K562 (cell line): ENCODE measurements at places on chromosomes 13 and 19.

- peak; percentile 54 for DNase-seq
These were observed at the start of gene DMKN for GRCh38 chr19:35513628-35514281. Gene DMKN, minus strand, starts transcription at chr19:35513649. Its CDS starts 174 bp downstream, at chr19:35513475.

DNA sequence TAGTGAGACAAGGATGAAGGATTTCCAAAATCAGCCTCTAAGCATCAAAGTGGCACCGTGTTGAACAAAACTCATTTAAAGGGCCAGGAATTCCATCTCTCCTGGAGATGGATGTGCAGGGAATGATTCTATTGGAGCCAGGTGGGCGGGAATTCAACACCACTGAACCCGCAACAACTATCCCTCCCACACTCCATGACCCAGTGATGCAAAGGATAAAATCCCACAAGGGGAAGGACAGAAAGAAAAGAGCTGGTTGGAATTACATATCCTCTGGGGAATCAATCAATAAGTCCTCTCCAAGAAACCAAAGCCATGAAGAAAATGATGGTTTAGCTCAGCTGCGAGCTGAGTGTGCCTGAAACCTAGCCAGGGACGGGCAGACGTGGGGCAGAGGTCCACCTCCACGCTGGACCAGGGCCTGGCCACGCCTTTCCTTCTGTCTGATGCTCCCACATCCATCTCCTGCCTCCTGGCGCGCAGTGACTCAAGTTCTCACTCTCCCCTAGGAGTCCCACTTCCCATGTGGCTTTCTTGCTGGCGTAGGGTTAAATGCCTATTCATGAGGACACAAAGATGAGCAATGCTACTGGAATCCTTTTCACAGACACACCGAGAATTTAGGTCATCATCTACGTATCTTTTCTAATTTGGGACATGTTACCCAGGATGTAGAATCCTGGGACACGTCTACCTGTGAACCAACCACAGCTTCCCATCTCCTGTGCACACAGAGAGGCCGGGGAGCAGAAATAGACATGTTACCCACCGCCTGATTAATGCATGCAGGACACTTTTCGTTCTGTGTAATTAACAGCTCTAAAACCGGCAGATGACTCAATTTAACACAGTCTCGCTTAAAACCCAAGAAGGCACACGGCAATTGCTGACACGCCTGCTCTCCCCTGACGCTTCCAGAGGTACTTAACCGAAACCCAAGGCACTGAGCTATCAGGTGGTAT, 48.6 kb downstream of the PEPD start:
- DNase-seq = no peak

GRCh38 chr19:4811328-4812131, 20.0 kb downstream of the TICAM1 start:
- peak; percentile 75 for DNase-seq

GRCh38 chr13:98955336-98955735, 22.5 kb downstream of the DOCK9 start:
- DNase-seq = no peak

- no peak for DNase-seq
These were observed 43.1 kb downstream of the COL4A1 start for GRCh38 chr13:110263888-110264287.

DNA sequence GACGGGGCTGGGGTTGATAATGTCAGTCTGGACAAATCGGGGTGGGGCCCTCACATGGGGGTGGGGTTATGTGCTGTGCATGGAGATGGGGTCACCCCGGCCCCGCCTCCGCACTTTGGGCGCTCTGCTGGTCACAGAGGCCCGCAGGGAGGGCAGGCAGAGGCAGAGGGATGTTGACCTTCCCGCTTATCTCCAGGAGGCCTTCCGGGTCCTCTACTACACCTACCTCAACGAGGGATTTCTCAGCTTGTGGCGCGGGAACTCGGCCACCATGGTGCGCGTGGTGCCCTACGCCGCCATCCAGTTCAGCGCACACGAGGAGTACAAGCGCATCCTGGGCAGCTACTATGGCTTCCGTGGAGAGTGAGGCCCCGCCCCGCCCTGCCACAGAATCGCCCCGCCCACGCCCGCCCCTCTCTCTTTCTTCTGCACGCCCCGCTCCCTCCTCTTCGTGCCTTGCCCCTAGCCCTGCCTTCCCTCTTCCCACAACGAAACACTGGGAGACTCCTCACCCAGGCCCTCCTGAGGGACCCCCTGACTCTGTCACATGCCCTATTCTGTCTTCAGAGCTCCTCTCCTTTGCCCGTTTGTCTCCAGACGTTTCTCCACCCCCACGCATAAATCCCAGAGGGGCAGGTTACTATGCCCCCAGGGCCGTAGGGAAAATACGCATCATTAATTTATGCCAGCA, 32.8 kb downstream of the TMEM161A start:
- peak; percentile 95 for DNase-seq

DNA sequence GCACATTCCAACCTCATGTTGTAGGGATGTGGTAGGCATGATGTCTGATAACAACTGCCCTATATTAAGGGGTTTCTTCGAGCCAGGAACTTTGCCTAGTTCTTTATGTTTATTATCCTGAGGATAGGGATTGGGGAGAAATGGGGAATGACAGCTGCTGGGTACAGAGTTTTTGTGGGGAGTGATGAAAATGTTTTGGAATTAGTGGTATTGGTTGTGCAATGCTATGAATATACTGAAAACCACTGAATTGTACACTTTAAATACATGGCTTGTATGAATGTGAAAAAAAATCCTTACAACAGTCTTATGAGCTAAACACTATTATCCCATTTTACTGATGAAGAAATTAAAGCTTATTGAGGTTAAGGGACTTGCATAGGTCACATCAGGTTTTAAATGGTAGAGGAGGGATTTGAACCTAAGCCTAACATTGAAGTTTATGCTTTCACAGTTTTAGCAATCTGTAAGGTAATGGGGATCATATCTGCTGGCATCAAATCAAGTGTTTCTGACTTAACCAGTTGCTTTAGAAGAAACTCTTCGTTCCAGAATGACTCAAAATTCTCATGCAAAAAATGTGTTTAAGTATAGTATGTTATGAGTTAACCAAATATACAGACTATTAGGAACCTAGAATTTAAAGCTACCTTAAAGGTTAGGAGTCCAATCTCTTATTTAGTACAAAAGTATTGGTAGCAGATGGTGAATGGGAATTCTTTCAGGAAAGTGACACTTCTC, 61.4 kb downstream of the ERCC5 start:
- no peak for DNase-seq

- no peak for DNase-seq
These were observed 1376.3 kb upstream of the SLC10A2 start for GRCh38 chr13:104442536-104442935.

GRCh38 chr13:30235216-30235615, 72.1 kb downstream of the KATNAL1 start:
- no peak for DNase-seq

DNA sequence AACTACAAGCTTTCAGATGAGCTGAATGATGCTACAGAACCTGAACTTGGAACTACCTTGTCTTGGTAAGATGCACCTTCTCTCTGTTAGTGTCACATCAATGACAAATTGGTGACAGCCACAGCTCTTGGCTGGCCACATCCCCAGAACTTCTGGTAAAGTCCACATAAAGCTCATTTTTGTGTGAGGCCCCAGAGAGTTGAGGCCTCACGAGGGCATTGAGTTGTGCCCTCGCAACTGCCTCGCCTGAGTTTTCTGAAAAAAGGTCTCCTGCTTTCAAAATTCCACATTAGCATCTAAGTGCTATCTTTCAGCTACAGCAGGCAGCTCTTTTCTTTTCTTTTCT, 42.6 kb downstream of the MRPL57 start:
- DNase-seq = no peak

DNA sequence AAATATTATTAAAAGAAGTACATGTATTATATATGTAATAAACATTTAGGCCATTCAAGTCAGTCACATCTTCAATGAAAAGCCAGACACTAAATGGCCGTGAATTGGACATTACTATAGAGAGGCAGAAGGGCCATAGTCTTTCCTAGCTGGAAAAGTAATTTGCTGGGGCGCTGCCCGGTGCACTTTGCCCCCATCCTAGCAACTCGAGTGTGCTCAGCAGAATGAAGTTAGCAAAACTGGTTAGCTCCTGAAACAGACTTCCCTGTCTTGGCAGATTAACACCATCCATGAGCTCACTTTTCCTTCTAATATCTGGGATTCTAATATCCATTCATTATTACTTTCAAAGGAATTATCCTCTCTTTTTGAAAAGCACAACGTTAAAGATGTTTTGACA, 2.8 kb upstream of the SPRYD7 start:
- no peak for DNase-seq

- no peak for DNase-seq
These were observed 172.1 kb downstream of the NUFIP1 start for GRCh38 chr13:44817131-44817671.

DNA sequence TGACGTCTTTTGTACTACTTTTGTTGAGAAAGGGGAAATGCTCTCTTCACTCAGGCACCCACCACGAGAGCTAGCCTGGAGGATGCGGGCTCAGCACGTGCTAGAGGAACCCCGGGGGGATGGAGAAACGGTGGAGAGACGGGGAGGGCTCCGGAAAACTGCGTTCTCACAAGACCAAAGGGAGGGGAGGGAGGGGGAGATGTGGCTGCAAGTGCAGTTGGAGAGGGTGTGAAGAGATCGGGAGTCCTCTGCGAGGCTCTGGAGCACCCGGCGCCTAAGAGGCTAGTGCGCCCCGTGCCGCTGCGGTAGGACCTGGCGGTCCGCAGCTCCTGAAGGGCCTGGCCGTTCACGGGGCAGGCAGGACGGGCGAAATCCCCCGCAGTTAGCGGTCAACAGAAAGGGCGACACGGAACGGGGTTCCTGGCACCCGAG, 43.4 kb upstream of the XPO4 start:
- DNase-seq = no peak

- no peak for DNase-seq
These were observed 9.3 kb upstream of the RUBCNL start for GRCh38 chr13:46396341-46396740.

GRCh38 chr13:43240278-43240677, 216.9 kb downstream of the DNAJC15 start:
- DNase-seq = no peak

GRCh38 chr13:48411841-48412531, 927 bp downstream of the LPAR6 start:
- no peak for DNase-seq

GRCh38 chr19:42693760-42694350, 46.4 kb downstream of the PSG3 start:
- DNase-seq = peak; percentile 19

DNA sequence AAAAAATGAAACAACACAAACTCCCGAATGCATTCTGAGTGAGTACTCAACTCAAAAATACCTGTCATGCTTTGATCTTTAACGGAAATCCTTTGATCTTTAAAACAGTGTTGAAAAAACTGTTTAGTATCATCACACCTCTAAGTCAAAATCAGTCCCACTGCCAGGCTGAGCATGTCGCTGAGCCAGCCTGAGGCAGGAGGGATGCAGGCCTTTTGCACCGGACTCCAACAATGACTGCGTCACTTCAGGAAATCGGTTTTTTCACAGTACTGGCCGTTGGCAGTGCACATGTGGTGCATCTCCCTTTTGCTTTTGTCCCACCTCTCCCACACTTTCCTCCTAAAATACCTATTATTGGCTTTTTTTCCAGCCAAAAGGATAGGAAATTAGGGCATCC, 78.2 kb downstream of the SHISA2 start:
- DNase-seq = no peak

GRCh38 chr19:35112995-35113688, 2.5 kb upstream of the FXYD3 start:
- no peak for DNase-seq

- DNase-seq = no peak
These were observed 36.3 kb downstream of the ELF1 start for GRCh38 chr13:40982772-40983171.

GRCh38 chr13:97337985-97338499, 95.9 kb upstream of the RAP2A start:
- DNase-seq = no peak

DNA sequence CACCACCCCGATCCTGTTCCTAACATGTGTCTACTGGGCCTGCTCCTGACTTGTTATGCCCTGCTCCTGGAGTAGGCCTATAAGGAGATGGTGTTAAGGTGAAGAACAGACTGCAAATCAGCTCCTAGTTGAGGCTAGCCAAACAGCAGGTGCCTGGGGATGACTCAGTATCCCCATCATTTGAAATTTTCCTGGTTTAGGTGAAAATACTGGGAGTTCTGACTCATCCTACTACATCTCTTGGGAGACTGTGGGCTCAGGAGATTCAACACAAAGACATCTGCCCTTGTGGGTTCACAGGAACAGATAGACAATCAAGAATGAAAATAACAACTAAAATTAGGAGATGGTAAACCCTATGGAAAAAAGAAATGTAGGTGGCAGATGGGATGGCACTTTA, 41.2 kb downstream of the BRD4 start:
- DNase-seq = no peak

DNA sequence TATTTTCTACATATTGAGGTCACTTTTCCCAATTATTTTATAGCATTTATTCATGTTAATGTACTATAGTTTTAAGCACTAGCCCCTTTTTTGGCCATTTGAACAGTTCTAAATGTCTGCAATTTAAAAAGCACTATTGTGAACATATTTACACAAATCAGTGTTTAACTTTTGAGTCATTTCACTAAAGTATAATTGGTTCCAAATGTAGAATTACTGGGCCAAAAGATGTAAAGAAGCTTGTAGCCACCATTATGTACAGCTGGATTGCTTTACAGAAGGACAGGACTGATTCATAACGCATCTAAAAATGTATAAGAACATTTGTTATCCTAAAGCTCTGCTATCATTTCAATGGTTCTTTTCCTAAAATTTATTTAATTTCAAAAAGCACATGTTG, 16.6 kb upstream of the ATP12A start:
- DNase-seq = no peak

DNA sequence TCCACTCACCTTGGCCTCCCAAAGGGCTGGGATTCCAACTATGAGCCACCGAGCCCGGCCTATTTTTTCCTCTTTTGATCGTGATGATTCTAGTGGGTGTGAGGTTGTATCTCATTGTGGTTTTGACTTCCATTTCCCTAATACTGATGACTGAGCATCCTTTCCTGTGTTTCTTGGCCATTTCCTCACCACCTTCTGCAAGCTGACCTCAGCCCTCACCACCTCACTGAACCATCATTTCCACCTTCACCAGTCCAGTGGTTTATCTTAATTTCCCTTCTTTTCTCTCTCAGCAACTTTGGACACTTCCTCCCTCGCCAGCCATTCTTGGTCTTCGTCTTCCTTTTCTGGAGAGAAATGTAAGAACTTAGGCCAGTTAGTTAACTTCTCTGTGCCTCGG, 13.0 kb upstream of the BICRA start:
- no peak for DNase-seq

DNA sequence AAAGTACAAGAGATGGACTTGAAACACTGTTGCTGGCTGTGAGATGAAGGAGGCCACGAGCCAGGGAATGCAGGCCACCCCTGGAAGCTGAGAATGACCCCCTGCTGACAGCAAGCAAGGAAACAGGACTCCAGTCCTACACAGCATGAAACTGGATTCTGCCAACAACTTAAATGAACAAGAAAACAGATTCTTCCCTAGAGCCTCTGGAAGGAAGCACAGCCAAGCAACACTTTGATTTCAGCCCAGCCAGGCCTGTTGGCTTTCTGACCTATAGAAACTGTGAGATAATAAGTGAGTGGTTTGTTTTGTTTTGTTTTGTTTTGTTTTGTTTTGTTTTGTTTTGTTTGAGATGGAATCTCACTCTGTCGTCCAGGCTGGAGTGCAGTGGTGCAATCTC, 105.3 kb upstream of the CACNA1A start:
- DNase-seq = no peak

- DNase-seq = peak; percentile 64
These were observed 8.8 kb upstream of the TNFSF9 start for GRCh38 chr19:6521718-6522646.
